ENCODE measurements at places on chromosomes 13 and 19. TPM values are rescaled to one million over a fixed set of nuclear protein-coding genes. Genes with fewer than 3 reads are reported as not detected.
A peak's percentile ranks its signal among the peaks of the same experiment; 100 is the strongest.

DNA sequence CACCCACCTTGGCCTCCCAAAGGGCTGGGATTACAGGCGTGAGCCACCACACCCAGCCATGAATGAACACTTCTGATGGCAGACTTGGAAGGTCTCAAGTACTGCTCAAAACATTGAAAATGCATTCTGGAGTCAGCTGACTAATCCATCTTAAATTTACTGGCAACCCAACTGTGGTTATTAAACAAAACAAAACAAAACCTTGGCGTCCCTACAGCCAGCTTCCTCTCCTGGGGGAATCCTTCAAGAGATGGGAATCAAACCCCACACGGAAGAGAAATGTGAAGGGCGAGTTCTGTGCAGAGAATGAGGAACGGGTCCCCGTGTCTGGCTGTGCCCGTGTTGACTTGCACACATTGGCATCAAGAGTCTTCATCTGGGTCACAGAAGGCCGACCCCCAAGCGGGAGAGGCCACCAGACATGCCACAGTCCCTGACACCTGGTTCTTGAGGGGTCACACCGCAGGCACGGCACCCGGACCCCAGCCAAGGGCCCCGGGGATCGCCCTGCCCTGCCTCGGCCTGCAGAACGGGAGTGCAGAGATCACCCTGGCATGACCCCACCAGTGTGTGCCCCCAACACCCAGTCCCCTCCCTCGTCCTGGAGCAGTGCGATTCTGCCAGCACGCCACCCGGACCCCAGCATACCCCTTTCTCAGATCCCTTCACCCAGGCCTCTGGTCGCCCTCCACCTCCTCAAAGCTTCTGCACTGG is 3.2 kb downstream of the MAP2K2 start:
- peak; percentile 97 for DNase-seq
- peaks cover 21% of the 10 kb centered on the region for H3K36me3 ChIP-seq
- no peak overlapping the region for H3K4me3 ChIP-seq
- H3K4me1 ChIP-seq, result peaks cover 26% of the 10 kb centered on the region
- peak overlapping the region; percentile 5 for H3K27ac ChIP-seq

GRCh38 chr13:29924482-29925350 is 74.3 kb upstream of the UBL3 start:
- H3K4me1 ChIP-seq, result peaks cover 42% of the 10 kb centered on the region
- H3K36me3 ChIP-seq, result no peaks in the 10 kb centered on the region
- peak; percentile 82 for DNase-seq

DNA sequence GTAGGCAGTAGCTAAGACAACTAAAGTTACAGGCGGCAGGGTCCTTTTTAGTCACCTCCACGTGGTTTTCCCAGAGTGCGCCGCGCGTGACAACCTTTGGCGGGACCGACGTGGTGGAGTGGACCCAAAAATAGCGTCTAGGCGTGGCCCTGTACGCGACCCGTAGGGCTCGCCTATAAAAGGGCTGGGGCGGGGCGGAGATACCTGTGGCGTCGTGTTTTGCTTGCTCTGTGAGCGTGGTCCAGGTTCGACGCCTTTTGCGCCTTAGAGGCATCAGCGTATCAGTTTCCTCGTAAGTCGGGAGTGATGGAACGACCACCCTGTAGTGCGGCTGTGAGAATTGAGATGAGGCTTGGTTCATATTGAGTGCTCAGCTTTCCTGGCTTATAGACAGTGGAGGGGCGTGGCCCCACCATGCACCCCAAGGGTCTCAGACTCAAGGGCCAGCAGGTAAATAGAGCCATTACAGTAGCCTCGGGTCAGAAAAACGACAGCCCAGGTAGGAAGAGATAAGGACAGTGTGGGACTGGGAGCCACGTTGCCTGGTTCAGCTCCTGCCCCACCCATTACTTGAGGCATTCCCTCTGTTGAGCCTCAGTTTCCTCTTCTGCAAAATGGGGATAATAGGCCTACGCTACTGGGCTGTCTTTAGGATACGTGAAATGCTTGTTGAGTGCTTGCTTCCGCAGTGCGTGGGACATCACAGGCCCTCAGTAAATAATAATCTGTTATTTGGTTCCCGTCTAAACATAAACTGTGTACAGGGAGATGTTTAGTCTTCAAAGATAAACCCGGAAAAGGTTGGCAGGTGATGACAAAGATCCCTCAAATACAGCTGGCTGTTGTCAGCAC is 693 bp upstream of the TMED1 start:
- peak overlapping the region; percentile 88 for H3K4me3 ChIP-seq
- DNase-seq, result peak; percentile 86
- no peaks in the 10 kb centered on the region for H3K27me3 ChIP-seq
- peaks cover 13% of the 10 kb centered on the region for H3K4me1 ChIP-seq

- no peak overlapping the region for H3K4me3 ChIP-seq
- H3K27me3 ChIP-seq, result no peaks in the 10 kb centered on the region
- DNase-seq, result no peak
- no peaks in the 10 kb centered on the region for H3K36me3 ChIP-seq
These were observed 198.0 kb downstream of the PCDH17 start for GRCh38 chr13:57829496-57829895.

DNA sequence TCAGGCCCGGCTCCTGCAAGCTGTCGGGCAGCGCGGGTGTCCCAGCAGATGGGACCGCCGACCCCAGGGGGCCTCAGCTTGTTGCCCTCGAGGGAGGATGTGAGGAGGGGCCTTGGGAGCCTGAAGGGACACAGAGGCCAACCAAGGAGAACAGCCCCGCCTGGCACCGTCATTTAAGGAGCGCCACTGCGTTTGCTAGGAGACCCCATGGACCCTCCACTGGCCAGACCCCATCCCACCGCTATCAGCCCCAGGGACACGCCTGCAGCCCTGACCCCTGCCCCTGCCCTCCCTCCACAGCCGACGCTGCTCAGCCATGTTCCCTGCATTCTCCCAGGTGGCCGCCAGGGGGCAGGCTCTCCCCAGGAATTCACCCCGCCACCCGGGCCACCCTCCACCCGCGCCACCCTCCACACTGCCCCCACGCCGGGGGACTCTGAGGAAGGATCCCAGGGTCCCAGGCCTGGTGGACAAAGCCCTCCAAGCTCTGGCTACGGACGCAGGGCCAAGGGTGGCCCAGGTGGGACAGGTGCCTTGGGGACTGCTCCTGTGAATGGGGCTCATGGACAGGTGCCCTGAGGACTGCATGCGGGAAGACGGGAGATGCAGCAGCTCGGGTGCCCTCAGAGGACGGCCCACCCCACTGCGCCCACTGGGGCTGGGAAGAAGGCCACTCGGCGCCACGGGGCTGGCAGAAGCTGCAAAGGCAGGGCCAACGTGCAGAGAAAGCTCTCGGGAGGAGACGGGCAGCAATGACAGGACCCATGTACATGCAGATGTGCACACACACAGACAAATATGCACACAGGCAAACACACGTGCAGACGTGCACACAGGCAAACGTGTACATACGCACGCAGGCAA is 34.4 kb downstream of the PIP5K1C start:
- H3K27ac ChIP-seq, result no peak overlapping the region
- H3K27me3 ChIP-seq, result no peaks in the 10 kb centered on the region
- no peak overlapping the region for H3K4me3 ChIP-seq
- peaks cover 7% of the 10 kb centered on the region for H3K4me1 ChIP-seq
- H3K36me3 ChIP-seq, result peaks cover 13% of the 10 kb centered on the region

GRCh38 chr13:35567406-35567980 is 91.0 kb upstream of the MAB21L1 start:
- no peaks in the 10 kb centered on the region for H3K27me3 ChIP-seq
- no peaks in the 10 kb centered on the region for H3K4me1 ChIP-seq
- no peak for DNase-seq
- H3K36me3 ChIP-seq, result no peaks in the 10 kb centered on the region
- H3K4me3 ChIP-seq, result no peak overlapping the region

GRCh38 chr13:99363949-99364348 is 56.8 kb upstream of the GPR183 start:
- peaks cover 6% of the 10 kb centered on the region for H3K36me3 ChIP-seq
- no peak overlapping the region for H3K27ac ChIP-seq
- H3K4me1 ChIP-seq, result no peaks in the 10 kb centered on the region
- no peaks in the 10 kb centered on the region for H3K27me3 ChIP-seq

GRCh38 chr19:48108997-48109782 is 1.4 kb downstream of the PLA2G4C start:
- peaks cover 16% of the 10 kb centered on the region for H3K4me1 ChIP-seq
- H3K27ac ChIP-seq, result no peak overlapping the region
- DNase-seq, result no peak
- no peak overlapping the region for H3K4me3 ChIP-seq
- H3K36me3 ChIP-seq, result no peaks in the 10 kb centered on the region
- H3K27me3 ChIP-seq, result no peaks in the 10 kb centered on the region

DNA sequence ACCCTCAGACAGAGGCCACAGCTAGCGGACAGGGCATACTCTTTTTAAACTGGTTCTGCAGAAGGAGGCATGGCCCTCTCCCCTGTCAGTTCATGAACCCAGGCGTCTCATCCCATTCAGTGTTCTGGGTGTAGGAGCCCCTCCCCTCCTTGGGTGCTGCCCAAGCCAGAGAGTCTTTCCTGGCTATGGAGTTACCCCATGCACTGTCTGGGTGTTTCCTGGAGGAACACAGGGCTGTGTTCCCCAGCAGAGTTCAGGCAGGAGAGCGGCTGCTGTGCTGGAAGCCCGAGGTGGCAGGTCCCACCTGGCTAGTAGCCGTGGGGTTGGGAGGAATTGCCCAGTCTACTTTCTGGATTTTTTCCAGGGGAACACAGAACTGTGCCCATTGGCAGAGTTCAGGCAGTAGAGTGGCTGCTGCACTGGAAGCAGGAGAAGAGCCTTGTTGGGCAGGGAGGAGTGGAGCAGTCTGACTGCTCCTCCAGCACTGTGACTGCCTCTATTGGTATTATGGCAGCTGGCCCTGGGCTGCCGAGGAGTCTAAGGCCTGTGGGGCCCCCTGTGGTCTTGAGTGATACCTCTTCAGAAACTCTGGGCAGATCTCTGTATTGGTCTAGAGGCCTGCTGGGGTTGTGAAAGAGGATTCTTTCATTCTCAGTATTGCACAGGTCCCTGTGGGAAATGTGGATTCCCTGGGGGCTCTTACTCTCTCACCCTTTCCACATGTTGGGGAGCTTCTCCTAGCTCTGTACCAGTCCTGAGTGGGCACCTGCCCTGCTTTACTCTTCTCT is 168.3 kb downstream of the PCDH20 start:
- H3K27me3 ChIP-seq, result no peaks in the 10 kb centered on the region
- H3K36me3 ChIP-seq, result no peaks in the 10 kb centered on the region
- no peak overlapping the region for H3K27ac ChIP-seq
- H3K4me1 ChIP-seq, result no peaks in the 10 kb centered on the region
- no peak overlapping the region for H3K4me3 ChIP-seq

- no peak overlapping the region for H3K4me3 ChIP-seq
- DNase-seq, result no peak
- no peaks in the 10 kb centered on the region for H3K36me3 ChIP-seq
- H3K27me3 ChIP-seq, result no peaks in the 10 kb centered on the region
These were observed 186.2 kb downstream of the PCDH9 start for GRCh38 chr13:67043901-67044300.

GRCh38 chr13:28545583-28546333 is 50.8 kb upstream of the FLT1 start:
- H3K4me3 ChIP-seq, result no peak overlapping the region
- H3K27ac ChIP-seq, result no peak overlapping the region
- no peaks in the 10 kb centered on the region for H3K27me3 ChIP-seq
- no peak for DNase-seq

GRCh38 chr13:112954488-112955270 is 14.3 kb upstream of the MCF2L start:
- H3K4me3 ChIP-seq, result no peak overlapping the region
- no peak overlapping the region for H3K27ac ChIP-seq
- no peak for DNase-seq
- H3K27me3 ChIP-seq, result peaks cover 56% of the 10 kb centered on the region
- no peaks in the 10 kb centered on the region for H3K36me3 ChIP-seq
- H3K4me1 ChIP-seq, result no peaks in the 10 kb centered on the region

GRCh38 chr19:17830567-17831418 is 9.5 kb upstream of the INSL3 start:
- no peaks in the 10 kb centered on the region for H3K27me3 ChIP-seq
- no peak overlapping the region for H3K4me3 ChIP-seq
- H3K4me1 ChIP-seq, result no peaks in the 10 kb centered on the region

GRCh38 chr13:29589967-29590366 is 5.5 kb downstream of the SLC7A1 start:
- H3K27me3 ChIP-seq, result no peaks in the 10 kb centered on the region
- H3K4me1 ChIP-seq, result peaks cover 54% of the 10 kb centered on the region

DNA sequence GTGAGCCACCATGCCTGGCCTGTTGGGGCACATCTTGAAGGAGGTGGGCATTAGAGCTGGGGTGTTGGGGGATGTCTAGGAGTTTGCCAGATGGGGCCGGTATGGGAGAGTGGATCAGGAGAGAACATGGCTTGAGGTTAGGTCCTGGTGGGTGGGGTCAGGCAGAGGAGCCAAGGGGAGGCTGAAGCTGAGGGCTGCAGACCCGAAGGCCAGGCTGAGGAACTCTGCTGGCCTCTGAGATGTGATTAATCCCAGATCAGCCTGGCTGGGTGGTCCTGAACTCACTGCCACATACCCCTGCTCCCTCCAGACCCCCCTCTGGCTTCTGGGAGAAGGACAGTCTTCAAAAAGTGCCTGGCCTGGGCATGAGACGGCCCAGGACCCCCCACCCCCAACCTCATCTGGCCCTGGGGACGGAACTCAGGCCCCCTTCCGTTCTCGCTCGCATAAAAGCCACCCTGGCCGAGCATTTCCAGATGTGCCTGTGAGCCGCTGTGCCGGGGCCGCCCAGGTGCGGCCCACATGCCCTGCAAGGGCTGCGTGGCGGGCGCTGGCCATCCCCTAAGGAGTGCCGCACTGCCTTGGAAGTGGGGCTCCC is 2.7 kb downstream of the FSTL3 start:
- H3K27ac ChIP-seq, result peak overlapping the region; percentile 69
- H3K36me3 ChIP-seq, result no peaks in the 10 kb centered on the region
- H3K4me3 ChIP-seq, result peak overlapping the region; percentile 83
- peaks cover 12% of the 10 kb centered on the region for H3K4me1 ChIP-seq
- H3K27me3 ChIP-seq, result no peaks in the 10 kb centered on the region

- H3K27ac ChIP-seq, result no peak overlapping the region
- no peaks in the 10 kb centered on the region for H3K27me3 ChIP-seq
- DNase-seq, result no peak
- H3K4me1 ChIP-seq, result no peaks in the 10 kb centered on the region
These were observed 50.8 kb downstream of the EFNB2 start for GRCh38 chr13:106484537-106485193.

GRCh38 chr13:113753171-113753570 is 5.9 kb upstream of the TMEM255B start:
- peak; percentile 45 for DNase-seq
- no peak overlapping the region for H3K27ac ChIP-seq
- peaks cover 4% of the 10 kb centered on the region for H3K27me3 ChIP-seq
- H3K4me1 ChIP-seq, result no peaks in the 10 kb centered on the region

NDUFB7 gene
- 219 TPM for total RNA-seq

ZNF808 gene
- total RNA-seq, result 19.7 TPM

ZNF560 gene
- 0.29 TPM for total RNA-seq

LIM2 gene
- not detected for total RNA-seq

HOOK2 gene
- 16.8 TPM for total RNA-seq

Data from osteoblast (primary cell).